NCI-H446 treated with DMSO at 0.1 percent for 48 hours (cell line): ENCODE measurements at places on chromosomes 7 and 10.
A peak's percentile ranks its signal among the peaks of the same experiment; 100 is the strongest.

DNA sequence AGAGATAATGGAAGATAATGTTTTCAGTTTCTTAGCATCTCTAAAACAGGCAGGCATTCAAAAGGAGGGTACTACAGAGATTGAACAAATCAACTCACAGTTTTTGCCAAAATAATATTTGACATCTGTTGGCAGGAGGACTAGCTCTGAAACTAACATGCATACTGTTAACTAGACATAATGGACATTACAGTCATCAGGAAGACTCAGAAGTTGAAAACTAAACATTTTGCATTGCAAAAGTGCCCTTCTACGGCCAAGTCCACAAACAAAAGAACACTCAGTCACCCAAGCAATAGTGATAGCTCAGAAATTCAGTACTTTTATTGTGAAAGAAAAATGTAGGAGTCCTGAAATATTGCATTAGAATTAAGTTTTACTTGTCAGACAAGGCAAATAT, 399.0 kb downstream of the HGF start:
- DNase-seq = no peak

- no peak for DNase-seq
Observed at GRCh38 chr10:3442451-3442990, 269.9 kb upstream of the PITRM1 start.

DNA sequence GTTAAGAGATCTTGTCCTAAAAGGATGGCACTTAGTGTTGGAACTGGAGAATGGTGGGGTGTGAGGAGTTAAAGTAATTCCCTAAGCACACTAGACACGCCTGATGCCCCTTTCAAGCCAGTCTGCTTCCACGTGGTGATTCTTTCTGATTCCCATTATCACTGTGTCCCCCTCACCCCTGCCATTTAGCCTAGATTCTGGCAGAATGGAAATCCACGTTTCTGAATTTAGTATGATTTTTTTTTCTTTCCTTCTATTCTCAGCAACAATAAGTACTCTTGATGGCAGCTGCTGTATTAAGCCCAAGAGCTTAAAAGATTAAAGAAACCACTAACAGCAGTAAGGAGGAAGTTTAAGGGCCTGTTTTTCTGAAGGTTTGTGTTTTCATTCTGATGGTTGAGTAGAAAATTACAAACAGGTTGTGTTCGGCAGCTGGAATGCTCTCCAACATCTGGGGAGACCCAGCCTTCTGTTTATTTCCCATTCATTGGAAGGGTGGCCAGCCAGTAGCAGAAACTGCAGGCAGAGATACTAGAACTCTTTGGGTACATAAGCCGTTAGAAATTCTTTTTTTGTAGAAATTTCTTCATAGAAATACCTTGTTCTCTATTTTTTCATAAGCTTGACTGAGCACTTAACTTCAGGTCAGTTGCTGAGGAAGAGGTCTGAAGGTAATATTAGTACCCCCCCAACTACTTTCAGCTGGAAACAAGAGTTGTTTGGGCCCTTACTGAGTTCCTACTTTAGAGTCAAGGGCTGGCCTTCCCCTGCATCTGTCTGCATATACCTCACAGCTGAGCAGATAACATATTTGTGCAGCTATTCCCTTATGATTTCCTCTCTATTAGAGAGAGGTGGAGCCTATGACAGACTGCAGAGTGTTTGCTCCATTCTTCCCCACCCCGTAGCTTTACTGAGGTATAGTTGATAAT, 355.1 kb downstream of the AUTS2 start:
- DNase-seq = no peak

DNA sequence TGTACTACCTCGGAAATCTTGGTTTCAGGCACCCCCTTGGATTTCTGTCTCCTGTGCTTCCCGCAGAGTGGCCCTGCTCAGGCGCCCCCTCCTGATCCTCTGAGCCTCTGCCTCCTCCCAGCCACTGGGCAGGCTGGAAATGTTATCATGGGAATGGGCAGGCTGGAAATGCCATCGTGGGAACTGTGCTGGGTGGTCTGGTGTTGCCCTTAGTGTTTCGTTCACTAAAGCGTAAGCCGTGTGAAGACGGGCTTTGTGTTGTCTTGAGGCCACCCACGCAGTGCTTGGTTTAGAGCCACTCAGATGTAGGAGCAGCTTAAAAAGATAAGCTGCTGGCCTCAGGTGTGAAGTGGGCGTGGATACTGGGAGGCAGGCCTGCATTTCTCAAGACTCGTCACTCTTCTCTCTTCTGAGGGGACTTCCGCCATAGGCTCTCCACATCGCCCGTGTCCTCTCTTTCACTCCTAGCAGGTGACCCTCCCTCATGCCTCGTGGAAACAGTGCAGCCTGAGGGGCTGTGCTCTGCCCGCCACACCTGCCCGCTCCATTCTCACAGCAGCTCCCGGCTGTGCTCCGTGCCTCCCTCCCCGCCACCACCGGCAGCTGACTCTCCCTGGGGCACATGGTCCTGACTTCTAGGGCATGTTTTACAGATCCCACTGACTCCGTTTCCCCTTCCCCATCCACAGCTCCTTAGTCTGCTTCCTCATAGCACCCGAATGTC, 28.5 kb downstream of the PPP2R2D start:
- DNase-seq = no peak

DNA sequence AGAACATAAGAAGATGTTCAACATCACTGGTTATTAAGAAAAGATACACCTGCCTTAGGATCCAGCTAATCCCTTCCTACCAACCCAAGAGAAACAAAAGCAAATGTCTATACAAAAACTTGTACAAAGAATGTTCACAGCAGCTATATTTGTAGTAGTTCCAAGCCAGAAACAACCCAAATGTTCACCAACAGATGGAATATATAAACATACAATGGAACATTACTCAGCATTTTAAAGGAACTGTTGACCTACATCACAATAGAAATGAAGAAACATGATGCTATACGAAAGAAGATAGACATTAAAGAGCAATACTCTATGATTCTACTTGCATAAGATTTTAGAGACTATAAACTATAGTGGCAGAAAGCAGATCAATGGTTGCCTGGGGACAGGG, 149.4 kb downstream of the ZNF438 start:
- no peak for DNase-seq

GRCh38 chr10:50511492-50512213, 112.1 kb downstream of the SGMS1 start:
- no peak for DNase-seq

DNA sequence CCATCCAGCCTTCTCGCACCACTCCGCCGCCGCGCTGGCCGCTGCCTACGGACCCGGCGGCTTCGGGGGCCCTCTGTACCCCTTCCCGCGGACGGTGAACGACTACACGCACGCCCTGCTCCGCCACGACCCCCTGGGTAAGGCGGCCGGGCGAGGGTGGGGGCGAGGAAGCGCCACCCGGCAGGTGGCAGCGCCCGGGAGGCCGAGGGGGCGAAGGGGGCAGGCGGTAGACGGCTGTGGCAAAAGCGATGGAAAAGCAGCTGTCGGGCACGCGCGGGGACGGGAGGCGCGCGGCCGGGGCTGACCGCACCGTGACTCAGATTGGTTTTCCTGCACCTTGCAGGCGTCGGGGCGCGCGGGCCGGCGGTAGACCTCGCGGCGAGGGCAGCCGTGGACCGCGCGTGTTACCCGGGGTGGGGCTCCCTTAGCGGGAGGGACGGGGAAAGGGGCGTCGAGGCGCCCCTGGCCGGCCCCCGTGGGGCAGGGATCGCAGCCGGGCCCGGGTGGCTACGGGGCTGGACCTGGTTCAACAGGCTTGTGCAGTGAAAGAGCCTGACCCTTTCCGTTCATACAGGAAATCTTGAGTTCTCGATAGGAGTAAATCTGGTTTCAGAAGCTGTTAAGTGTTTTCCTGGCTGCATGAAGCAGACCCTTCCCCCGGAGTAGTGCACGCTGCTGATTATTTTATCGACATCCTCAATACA, 608 bp downstream of the HHEX start:
- no peak for DNase-seq

GRCh38 chr10:17088118-17088806, 41.3 kb downstream of the CUBN start:
- no peak for DNase-seq

GRCh38 chr10:122171302-122172075, 99.6 kb upstream of the BTBD16 start:
- no peak for DNase-seq

GRCh38 chr7:133445617-133446016, 192.7 kb downstream of the EXOC4 start:
- no peak for DNase-seq

DNA sequence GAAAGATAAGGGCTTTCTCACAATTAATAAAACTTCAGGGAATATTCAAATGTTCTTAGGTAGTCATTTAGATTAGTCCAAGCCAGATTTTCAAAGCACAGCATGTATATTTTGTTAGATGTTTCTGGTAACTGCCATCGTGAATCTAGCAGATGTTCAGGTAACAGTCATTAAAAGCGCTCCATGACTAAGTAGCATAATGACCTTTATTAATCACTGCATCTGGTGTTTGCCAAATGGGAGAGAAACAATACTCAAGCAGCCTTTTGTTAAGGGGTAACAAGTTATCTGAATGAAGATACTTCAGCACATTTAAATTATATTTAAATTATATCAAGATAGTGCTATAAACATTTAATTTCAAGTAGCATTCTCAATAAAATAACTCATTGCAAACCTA, 47.5 kb downstream of the USP6NL start:
- no peak for DNase-seq

DNA sequence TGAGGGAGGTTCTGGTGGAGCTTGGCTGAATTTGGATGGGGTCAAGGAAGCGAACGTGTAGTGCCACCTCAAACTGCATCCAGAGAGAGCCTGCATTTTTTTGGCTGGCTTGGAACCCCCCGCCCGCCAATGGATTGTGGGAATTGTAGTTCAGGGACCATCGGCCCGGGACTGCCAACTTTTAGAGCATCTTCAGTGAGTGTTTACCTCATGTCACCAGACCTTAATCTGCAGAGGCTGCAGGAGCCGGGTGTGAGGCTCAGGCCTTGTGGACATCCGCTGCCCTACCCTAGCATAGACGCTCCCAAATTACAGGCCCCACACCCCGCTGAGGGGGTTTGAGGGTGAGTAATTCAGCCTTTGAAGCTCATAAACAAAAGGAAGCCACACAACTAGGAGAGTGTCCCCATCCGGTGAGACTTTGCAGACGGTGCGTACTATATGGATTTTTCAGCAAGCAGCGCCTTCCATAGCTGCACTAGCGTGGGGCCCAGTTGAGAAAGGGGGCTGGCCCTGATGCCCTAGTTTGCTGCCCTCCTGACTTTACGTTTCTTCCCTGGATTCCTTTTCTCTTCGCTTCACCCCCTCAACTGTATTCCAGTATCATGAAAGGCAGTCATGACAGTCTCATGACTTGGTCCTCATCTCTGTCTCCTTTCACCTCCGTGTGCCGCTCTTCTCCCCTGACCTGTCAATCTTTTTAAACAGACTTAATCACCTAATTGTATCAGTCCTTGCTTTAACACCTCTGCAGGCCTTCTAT, 717 bp downstream of the CNPY4 start:
- peak; percentile 50 for DNase-seq

GRCh38 chr7:33593611-33594010, 311.7 kb upstream of the BMPER start:
- DNase-seq = peak; percentile 40

DNA sequence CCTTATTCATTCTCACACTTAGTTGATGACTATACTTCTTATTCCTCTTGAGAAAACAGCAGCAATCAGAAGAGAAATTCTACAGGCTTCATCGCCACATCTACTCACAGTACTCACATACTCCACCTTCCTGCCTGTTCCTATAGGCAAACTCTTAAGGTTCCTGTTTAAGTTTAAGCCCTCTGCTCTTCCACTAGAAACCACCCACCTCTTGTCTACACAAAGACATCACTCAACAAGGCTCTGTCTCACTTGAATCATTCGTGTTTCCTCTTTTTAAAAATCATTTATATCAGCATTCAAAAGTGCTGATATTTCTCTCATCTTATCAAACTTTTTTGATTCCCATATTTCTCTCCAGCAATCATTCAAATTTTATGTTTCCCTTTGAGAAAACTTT, 85.5 kb upstream of the ADO start:
- DNase-seq = no peak

GRCh38 chr7:51268859-51269258, 47.8 kb downstream of the COBL start:
- no peak for DNase-seq

DNA sequence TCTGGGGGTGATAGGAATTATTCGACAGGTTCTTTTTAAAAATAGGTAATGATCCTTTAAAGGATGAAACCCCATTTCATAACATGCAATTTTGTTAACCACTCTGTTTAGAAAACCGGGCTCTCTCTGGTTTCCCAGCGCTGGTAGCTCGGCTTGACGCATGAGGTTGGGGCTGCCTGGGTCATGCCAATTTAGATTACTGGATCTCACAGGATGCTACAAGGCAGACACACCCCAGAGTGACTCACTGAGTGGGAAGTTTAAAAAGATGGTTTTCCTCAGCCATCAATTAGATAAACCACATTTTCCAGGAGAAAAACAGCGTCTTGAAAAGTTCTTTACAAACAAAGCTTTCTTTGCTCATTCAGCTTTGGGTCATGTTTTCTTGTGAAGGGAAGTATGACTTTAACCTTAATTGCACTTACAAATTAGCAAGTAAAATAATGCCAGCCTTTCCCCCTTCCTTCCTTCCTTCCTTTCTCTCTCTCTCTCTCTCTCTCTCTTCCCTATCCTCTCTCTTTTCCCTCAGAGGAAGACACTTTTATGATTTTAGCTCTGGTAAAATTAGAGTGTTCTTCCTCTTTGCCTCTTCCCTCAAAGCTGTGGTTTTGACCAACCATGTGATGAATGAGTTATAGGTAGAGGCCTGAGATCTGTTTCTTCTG, 99.8 kb downstream of the EPDR1 start:
- no peak for DNase-seq

- DNase-seq = peak; percentile 49
Observed at GRCh38 chr10:90930070-90930837, 9.4 kb upstream of the ANKRD1 start.
